ENCODE measurements at places on chromosomes 5 and 9.

- DNase-seq = no peak
Measured at GRCh38 chr9:123422635-123423310, 66.8 kb downstream of the CRB2 start.

DNA sequence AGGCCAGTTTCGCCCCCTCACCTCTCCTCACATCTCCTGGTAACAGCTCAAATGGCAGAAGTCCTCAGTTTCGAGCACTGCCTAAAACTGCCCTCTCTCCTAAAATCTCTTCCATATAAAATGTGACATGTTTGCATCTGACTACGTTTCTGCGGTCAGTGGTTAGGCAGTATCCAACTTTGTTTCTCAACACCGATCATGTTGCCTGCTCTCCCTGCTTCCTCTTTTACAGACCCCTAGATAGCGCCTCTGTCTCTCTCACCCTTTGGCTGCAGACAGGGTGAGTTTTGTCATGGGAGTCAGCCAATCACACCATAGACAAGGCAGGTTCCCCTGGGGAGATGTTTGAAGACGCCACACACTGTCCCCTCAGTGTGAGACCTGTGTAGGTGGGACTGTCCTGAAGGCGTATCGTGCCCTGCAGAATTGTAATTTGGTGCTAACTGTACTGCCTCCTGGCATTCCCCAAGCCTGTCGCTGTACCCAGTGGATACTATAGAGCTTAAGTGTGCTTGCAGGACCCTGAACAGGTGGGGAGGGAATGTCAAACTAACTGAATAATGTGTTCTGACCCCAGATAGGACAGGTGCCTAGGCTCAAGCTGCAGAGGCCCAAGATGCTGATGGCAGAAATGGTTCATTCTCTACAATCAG is 1.1 kb downstream of the HEXB start:
- no peak for DNase-seq

GRCh38 chr9:129586245-129586644 is 34.7 kb downstream of the C9orf50 start:
- no peak for DNase-seq

DNA sequence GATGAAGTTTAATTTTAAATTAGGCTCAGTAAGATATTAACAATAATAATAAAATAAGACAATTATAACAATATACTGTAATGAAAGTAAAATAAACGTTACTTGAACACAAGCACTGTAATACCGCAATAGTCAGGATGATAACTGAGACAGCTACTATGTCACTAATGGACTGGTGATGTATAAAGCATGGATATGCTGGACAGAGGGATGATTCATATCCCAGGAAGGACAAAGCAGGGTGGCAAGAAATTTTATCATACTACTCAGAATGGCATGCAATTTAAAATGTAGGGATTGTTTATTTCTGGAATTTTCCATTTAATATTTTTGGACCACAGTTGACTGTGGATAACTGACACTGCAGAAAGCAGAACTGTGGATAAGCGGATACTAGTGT is 196.9 kb downstream of the VPS13A start:
- DNase-seq = no peak

- no peak for DNase-seq
Measured at GRCh38 chr5:60463179-60463868, 236.6 kb downstream of the DEPDC1B start.

- DNase-seq = no peak
Measured at GRCh38 chr5:69497006-69497520, 4.5 kb downstream of the OCLN start.

DNA sequence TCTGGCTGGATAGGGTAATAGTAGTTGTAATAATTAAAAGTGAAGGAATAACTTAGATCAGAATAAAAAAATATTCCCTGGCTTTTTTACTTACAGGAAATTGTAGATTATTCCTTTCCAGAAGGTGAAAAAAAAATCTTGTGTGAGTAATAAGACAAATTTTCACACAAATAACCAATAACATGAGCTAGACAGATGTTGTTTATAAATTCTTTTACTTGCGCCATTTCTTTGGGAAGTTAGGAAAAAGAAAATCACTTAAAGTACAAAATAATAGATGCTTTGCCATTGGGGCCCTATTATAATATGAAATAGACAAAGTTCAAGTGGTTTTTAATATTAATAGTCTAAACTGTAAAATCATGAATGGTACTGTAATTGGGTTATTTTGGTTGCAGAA is 204.1 kb downstream of the ARRDC3 start:
- no peak for DNase-seq

DNA sequence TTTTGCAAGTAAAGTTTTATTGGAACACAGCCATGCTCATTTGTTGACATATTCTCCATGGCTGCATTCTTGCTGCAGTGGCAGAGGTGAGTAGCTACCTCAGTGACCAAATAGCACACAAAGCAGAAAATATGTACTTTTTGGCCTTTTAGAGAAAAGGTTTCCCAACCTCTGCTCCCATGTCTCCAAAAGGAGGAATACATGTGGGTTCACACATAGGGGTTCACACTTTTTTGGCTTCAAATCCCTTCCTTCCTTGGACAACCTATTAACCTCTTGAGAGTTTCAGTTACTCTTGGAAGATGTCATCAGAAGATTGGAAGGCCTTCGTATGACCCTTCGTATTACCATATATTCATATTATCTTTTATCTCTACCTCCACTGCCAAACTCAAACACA is 285.1 kb upstream of the TUT7 start:
- no peak for DNase-seq

DNA sequence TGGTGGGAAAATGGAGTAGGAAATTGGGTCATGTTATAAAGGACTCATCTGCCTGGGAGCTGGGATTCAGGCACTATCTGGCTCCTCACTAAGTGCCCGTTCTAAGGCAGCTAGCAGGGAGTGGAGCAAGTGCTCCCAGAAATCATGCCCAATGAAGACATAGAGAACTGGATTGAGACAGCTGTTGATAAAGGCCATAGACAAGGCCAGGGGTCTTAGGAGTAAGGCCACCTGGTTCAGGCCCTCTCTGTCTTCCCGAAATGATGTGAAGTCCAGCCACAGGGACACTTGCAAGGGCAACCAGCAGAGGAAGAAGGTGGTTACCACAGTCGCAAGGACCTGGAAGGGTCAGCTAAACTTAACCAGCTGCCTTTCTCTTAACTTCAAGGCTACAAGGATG is 20.1 kb upstream of the SPINK1 start:
- no peak for DNase-seq

DNA sequence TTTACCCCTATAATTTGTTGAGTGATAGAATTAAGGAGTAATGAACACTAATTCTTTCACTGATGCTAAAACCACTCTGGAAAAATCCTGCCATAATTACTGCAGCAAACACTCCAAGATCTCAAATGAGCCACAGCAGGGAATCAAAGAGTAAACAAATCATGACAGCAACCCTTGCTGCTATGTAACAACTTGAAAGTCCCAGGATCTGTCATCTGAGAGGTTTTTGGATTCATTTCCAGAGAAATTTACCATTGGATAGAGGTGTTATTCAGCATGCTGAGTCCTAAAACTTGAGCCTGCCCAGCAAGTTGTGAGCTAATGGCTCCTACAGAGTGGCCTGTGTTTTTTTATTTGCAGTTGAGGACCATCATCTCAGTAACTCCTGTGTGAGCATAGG is 59.2 kb downstream of the PRLR start:
- no peak for DNase-seq

GRCh38 chr5:14683906-14684455 is 19.5 kb downstream of the OTULIN start:
- DNase-seq = no peak

GRCh38 chr9:110288503-110288902 is 32.2 kb upstream of the TXN start:
- DNase-seq = no peak

DNA sequence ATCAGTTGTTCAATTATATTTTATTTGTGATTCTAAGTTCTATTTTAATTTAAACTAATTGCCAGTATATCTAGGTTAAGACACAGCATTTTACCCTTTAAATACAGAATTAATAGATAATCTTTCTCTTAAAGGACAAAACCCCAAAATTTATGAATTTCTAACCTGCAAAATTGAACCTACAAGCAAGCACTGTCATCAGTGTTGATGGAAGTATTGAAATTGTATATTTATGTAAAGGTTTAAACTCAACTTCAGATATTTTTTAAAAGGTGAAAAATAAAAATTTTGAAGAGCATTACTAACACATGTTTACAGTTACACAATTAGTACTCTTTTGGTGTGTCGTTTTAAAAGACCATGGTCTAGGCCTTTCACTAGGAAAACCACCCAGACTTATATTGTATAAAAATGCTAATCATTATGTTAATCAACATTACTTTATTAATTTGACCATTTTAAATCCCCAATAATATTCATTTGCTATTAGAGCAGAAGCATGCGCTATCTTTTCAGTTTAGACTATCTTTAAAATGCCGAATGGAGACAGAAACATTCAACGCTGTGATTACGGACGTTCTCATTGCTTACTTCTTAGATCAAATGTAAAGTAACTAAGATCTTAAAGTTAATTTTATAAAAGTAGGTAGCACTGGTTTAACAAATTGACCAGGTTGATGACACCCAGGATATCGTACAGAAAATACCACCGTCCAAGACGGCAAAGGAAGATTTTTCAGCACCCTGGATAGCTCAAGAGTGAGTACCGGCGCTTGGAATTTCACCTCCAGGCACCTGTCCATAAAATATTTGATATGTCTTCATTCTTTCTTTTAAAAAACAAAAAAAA is 3.2 kb downstream of the OTP start:
- DNase-seq = no peak

DNA sequence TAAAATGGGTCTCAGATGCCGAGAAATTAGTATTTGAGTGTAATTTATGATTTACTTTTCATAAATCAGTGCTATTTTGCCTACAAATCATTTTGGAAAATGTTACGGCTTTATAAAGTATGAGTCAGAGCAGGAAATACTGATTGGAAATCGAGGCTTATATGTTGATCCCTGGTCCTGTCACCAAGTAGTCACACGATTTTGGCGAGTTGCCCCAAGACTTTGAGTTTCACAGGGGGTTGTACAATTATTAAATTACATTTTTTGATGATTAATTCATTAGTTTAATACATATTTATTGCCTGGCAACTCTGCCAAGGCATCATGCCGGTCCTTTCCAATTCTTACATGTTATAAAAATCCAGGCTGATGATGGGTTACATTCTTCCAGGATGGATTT is 443.9 kb upstream of the KLF4 start:
- DNase-seq = no peak

Measured in HS-5 (cell line).